ENCODE measurements at places on chromosomes 2 and 18.

GRCh38 chr2:192499476-192499875, 304.7 kb upstream of the TMEFF2 start:
- no peak for DNase-seq

GRCh38 chr18:68406761-68407160, 308.1 kb downstream of the TMX3 start:
- DNase-seq, result no peak

DNA sequence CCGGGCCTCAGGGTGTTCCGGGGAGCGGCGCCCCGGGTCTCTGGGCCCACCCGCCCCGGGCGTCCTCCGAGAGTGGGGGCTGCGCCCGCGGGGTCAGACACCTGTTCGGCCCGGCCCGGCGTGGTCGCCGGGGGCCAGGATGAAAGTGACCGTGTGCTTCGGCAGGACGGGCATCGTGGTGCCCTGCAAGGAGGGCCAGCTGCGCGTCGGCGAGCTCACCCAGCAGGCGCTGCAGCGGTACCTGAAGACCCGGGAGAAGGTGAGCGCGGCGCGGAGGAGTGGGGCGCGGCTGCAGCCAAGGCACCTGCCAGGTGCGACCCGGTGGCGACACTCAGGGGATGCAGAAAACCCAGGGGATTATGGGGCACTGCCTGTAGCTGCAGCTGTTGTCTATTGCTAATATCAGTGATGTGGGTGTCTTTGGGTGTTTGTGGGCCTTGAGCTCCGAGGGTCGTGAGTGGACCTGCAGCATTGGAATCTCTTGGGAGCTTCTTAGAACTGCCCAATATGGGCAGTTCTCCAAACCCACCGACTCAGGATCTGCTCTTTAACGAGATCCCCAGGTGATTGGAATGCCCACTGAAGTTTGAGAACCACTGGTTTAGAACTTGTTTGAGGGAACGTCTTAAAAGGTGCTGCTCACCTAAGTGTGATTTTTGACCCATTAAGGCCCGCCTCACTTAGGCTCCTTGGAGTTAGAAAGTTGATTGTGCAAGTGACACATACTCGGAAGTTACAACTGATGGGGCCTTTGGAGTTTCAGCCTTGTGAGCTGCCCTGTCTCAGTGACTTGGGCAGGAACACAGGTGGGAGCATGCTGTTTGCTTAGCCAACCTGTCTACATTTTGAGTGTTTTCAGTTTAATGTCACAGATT, 823 bp downstream of the PARD3B start:
- no peak for DNase-seq

GRCh38 chr2:154032220-154032619, 160.5 kb downstream of the GALNT13 start:
- DNase-seq, result no peak

- DNase-seq, result no peak
These were observed 62.6 kb downstream of the BCL11A start for GRCh38 chr2:60490848-60491247.

- DNase-seq, result no peak
These were observed 79.6 kb downstream of the STPG4 start for GRCh38 chr2:47075361-47076125.

- no peak for DNase-seq
These were observed 51.3 kb downstream of the RNF144A start for GRCh38 chr2:6968319-6969100.

GRCh38 chr2:181574321-181574720, 82.6 kb downstream of the CERKL start:
- no peak for DNase-seq

DNA sequence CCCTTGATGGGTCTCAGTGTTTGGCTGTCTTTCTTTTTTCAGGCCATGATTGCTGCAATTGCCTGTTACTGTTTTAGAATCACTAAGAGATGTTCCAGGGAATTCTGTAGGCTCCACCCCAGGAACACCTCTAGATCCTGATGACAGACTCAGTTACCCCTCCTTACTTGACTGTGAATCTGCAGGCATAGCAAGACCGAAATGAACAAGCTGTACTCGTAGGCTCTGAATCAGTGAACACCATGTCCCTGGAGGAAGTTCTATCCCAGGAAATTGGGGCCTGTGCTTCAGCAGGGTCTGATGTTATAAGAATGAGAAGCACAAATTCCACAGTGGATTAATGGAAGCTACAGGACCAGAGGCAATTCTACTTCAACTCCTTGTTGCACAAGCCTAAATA, 148.6 kb downstream of the COPS8 start:
- no peak for DNase-seq

DNA sequence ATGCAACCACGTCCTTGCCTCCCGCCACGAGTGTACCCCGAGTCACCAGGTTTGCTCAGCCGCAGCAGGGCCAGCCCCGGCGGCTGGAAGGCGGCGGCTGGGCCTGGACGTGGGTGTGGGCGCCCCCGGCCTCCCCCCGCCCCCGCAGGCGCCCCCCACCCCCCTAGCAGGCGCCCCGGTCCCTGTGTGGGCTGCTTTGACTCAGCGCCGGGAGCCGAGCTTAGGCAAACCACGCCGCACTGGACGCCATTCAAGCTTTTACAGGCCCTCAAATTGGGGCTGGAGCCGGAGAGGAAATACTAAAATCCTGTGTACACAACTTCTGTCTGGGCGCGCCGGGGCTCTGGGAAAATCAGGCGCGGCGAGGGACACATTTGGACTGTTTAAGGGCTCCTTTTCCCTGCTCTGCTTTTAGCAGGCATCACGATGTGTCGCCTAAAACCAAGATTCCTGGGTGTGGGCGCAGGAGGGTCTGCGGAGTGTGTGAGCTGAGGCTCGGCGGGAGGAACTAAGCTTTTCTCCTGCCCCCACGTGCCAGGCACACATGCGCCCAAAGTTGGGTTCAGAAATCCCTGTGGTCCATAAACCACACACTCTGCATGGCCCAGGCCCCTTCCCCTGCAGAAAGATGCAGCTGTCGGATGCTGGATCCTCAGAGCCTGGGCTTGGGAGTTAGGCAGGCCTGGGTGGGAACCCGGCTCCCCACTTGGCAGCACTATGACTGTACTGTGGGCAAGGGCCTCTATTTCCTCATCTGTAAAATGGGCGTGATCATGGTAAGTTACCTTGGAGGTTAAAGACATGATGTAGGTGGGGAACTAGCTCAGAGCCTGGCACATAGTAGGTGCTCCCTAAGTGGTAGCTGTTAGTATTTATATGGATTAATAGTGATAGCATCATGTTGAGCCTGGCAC, 57.6 kb downstream of the ATOH8 start:
- no peak for DNase-seq

DNA sequence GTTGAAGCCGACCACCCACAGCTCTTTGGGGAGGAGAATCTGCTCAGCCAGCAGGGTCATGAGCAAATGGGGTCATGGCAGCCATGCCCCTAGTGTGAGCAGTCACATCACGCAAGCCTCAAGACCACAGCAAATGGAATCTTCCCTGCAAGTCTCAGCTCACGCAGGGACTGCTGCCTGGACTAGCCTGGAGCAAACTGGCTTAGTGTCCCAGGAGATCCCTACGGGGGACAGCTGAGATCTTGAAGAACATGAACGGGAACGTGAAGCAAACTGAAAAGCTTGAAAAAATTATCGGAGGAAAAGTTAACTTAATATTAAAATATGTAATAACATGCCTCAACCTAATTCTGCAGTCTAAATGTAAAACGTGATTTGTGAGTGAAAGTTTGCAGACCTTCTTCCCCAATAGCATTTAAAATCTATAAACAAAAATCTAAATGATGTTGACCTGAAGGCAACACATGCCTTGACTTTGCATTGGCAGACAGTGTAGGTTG, 118.4 kb downstream of the FAM124B start:
- no peak for DNase-seq

DNA sequence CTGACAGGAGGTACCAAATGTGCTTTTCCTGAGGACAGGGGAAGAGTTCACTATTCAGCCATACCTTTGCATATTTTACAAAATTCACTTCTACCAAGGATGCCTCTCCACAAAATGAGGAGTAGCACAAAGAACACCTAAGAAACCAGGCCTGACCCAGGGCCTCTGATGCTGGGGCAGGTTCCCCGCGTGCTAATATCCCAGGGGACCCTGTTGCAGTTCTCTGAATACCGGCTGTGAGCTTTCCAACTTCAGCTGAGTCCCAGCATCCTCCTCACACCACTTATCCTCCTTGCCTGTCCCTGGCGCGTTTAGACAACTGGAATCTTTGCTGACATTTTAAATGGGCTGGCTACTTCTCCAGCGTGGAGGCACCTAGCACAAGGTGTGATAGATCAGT, 142.3 kb downstream of the BCL2 start:
- no peak for DNase-seq

- DNase-seq, result no peak
These were observed 38.4 kb downstream of the CREG2 start for GRCh38 chr2:101348883-101349282.

- DNase-seq, result peak; percentile 23
These were observed 15.4 kb upstream of the MLPH start for GRCh38 chr2:237471438-237472186.

DNA sequence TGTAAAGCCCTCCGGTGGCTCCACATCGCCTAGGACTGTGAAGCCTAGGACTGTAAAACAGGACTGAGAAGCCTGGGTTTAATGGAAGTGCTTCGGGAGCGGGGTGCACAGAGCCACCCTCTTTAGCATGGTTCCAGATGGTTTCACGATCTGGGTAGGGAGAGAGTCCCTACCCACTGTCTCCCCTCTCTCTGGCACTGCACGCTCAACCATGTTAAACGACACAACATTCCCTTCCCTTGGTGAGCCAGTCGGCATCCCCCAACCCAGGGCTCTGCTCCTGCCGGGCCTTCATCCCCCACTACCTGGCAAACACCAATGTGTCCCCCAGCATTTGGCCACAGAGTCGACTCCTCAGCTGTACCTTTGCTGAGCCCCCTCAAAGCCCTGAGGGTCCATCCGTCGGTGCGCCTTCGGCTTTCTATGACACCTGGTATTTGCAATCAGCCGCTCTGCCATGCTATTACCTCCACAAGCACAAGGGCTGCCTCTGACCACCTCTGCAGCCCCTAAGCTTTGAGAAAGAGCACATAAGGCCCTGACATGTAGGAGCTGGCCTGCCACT, 1.1 kb downstream of the COPS9 start:
- DNase-seq, result no peak

DNA sequence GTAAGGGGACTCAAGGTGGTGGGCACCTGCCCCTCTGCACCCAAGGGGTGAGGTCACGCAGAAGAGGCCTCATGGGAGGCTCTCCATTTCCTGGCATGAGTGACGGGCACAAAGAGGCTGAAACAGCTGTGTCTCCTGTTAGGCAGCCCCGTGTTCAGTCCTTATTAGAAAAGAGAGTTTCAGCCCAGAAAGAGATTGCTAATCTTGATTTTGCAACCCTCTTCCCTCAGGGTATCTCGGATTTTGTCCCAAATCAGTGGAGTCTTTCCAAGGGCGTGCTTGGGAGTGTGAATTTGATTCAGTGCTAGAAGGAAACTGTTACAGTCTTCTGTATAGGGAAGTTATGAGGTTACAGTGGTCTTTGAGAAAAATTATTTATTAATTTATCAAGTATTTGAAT, 10.4 kb downstream of the TNFRSF11A start:
- DNase-seq, result no peak

- no peak for DNase-seq
These were observed 54.8 kb downstream of the NFATC1 start for GRCh38 chr18:79450289-79451080.

- DNase-seq, result no peak
These were observed 33.1 kb downstream of the PRKRA start for GRCh38 chr2:178417916-178418315.

GRCh38 chr2:189661957-189662321, 680 bp downstream of the ASNSD1 start:
- DNase-seq, result no peak

- no peak for DNase-seq
These were observed 55.3 kb downstream of the OSBPL1A start for GRCh38 chr18:24342347-24342746.

- no peak for DNase-seq
These were observed 119.6 kb downstream of the TMEM163 start for GRCh38 chr2:134599236-134599635.
